ENCODE measurements at places on chromosomes 7 and 10.

DNA sequence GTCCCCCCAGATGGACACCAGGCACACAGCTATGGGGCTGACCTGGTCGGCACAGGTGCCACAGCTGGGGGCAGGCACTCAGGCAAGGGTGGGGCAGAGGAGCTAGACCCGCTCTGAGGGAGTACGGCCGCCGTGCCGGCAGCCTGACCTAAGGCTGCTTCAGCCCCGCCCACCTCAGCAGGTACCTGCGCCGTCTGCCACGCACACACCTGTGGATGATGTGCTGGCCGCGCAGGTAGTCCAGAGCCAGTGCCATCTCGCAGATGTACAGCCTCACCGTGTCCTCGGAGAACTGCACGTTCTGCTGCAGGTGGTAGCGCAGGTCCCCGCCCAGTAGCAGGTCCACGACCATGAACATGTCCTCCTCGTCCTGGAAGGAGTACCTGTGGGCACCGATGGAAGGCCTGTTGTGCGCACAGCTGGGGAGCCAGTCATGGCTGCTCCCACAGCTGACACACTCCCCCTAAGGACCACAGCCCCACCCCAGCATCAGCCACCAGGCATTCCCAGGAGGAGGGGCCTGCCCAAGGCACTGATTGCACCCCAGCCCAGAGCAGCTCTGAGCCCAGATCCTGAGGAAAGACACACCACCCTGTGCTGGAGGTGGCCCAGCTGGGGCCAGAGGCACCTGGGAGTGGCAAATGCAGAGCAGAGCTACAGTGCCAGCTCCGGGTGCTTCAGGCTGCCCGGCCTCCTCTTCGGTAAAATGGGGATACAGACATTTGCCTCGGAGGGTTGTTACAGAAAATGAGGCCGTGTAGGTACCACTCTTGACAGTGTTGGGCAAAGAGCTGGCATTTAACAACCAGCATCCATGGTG, 40.0 kb downstream of the DPYSL4 start:
- DNase-seq: no peak

DNA sequence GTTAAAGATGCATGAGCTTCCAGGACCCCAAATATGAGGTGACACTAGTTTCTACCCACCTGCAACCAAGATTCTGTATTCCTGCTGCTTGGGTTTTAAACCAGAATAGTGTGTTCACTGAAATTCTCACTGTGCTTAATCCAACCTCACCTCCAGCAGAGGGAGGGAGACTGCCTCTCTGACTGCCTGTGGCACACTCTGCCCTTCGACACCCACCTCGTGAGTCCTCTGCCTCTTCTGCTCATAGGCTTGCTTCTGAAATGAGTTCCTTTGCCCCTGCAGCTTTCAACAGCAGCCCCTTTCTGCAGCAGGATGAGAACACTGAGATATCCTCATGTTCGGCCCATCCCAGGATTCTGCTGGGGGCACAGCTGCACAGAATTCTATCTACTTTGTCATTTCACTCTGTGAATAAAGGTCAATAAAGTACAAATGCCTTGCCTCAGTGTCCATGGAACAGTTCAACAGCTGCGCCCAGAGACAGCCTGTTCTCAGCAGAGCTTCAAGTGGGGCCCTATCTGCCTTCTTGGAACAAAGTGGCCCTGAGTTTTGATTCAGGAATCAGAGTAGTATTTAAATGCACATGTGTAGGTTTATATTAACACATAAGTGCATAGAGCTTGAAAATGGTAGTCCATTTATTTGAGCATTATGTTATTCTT, 632.5 kb downstream of the TNS3 start:
- DNase-seq: no peak

DNA sequence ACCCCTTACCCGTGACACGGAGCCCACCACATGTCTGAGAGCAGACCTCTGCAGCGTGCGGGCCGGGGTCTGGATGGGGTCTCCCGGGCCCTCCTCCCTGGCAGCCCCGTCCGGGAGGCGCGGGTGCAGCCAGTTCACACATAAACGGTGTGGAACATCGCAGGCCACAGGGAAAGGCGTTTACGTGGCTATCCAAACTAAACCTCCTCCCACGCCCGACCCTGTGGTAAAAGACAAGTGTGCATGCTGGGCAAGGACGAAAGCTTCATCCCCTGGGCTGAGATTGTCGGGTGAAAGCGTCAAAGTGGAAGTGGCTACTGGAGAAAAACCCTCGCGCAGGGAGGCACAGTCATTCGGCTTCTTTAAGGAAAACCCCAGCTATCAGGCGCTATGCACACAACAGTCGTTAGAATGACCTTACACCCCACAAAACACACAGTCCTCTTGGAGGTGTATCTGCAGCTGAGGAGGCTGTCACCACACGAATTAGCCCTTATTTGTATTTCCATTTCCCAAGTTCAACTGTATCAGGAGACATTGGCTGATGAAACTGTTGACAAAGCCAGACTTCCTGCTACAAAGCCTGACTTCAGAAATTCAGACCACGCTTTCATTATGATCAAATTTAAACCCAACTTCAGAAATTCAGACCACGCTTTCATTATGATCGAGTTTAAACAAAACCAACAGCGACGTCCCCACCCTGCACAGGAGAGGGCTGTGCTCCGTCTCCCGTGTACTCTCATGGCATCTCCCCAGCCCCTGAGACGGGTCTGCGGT, 15.3 kb downstream of the GPER1 start:
- DNase-seq: no peak

DNA sequence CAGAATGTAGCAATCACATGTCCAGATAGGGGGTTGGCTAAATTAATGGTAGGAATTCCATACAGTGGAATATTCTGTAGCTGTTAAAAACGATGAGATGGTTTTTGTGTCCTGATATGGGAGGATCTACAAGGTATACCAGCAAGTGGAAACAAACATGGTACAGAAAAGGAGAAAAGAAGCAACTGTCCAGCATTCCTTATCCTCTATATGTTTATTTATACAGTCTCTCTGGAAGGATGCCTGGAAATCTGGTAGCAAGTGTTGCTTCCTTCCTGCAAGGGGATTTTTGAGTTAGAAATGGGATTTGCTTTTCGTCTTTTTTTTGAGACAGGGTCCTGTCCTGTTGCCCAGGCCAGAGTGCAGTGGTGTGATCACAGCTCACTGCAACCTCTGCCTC, 19.3 kb downstream of the IL15RA start:
- DNase-seq: no peak

GRCh38 chr7:106199813-106200364, 84.9 kb downstream of the NAMPT start:
- no peak for DNase-seq

- no peak for DNase-seq
Observed at GRCh38 chr7:155284496-155285274, 13.0 kb upstream of the INSIG1 start.

GRCh38 chr10:73167783-73168464, at the start of the genes ECD and FAM149B1:
ECD (minus strand) TSS chr10:73168008; CDS start chr10:73163937, 4,071 bp downstream.
FAM149B1 (plus strand) TSS chr10:73168119; CDS start chr10:73168340, 221 bp downstream.
- peak; percentile 92 for DNase-seq

- DNase-seq: no peak
Observed at GRCh38 chr7:155739538-155740143, 72.6 kb downstream of the SHH start.

DNA sequence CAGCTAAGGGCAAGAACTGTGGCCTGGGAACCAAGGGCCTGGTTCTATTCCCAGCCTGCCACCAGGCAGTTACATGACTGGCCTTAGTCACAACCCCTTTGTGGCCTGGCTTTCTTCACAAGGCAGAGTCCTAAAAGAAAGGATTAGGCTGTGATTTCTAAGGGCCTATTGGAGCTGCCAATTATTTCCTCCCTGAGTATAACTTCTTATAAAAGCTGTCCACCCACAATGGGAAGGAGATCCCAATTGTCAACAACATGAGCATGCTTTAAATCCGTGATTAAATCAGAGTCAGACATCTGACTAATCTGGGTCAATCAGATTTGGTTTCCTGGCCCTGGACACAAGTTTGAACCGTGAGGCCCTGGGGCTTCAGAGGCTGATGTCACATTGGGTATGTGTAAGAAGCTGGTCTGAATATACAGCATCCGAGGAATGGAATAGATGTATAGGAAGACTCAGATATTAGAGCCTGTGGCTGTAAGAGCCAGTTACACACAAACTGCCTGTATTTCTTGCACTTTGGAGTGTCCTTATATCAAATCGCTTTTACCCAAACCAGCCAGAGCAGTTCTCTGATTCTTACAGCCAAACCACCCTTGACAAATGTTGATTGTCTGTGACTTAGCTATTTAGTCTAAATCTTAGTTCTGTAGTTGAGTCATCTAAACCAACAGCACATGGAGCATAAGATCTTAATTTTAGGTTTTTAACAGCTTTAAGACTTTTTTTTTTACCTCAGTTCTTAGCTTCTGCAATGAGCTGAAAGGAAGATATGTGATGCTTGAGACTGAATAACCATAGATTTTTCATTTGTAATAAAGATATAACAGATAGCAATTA, 61.3 kb downstream of the ABCB4 start:
- no peak for DNase-seq

DNA sequence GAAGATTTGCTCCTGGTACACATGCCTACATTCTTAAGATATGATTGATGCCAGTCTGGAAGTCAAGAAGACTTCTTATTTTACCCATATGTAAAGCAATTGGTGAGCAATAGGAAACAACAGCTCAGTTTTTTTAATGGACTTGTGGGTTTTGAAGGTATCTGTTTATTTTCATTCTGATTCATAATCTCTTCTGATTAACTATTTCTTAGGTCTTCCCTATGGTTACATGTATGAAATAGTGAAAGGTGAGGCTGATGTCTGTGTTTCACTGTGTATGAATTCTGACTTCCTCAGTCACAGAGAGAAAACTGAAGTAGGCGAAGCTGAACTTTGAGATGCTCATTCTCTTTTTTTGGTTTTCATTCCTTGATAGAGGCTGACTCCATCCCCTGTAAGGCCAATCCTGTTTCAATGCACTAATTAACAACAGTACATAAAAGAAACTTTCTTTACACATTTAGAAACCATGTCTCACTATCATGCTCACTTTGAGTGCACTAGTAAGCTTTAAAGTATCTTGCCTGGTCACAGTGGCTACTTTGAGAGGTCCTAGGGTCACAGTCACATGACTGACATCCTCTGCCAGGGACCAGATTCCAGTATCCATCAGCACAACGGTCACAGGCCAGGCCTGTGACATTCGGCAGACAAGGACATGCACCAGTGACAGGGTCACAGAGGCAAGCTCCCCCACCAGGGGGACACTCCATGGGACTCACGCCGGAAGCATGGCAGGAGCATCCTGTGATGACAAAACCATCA, 59.5 kb upstream of the LAMB1 start:
- no peak for DNase-seq

DNA sequence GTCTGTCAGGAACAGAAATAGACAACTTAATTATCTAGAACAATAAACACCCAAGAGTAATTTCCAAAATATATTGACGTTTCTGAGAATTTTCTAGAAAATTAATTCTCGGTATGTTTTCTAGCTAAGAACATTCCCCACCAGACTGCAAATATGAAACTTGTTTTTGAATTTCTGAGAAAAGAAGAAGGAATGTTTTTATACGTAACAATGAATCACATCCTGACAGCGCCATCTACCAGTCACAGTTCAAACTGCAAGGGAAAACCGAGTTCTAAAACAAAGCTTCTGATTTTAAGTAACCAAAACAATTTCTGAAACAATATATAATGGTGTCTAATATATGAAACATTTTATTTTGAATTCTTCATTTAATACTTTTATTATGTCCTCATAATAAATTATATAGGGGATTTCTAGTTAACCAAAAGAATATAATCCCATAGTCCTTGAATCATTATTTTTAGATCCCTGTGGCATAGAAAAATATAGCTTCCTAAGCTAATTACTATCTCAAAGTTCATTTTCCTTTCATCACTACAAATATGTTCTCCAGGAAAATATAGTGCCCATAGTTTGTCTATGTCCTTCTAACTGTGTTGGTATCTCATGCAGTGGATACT, 34.5 kb upstream of the MEOX2 start:
- DNase-seq: peak; percentile 3

GRCh38 chr10:123390332-123390731, 236.1 kb downstream of the BUB3 start:
- no peak for DNase-seq

- no peak for DNase-seq
Observed at GRCh38 chr7:84654273-84654672, 459.7 kb upstream of the SEMA3A start.

- DNase-seq: no peak
Observed at GRCh38 chr7:137462074-137462715, 118.7 kb upstream of the PTN start.

DNA sequence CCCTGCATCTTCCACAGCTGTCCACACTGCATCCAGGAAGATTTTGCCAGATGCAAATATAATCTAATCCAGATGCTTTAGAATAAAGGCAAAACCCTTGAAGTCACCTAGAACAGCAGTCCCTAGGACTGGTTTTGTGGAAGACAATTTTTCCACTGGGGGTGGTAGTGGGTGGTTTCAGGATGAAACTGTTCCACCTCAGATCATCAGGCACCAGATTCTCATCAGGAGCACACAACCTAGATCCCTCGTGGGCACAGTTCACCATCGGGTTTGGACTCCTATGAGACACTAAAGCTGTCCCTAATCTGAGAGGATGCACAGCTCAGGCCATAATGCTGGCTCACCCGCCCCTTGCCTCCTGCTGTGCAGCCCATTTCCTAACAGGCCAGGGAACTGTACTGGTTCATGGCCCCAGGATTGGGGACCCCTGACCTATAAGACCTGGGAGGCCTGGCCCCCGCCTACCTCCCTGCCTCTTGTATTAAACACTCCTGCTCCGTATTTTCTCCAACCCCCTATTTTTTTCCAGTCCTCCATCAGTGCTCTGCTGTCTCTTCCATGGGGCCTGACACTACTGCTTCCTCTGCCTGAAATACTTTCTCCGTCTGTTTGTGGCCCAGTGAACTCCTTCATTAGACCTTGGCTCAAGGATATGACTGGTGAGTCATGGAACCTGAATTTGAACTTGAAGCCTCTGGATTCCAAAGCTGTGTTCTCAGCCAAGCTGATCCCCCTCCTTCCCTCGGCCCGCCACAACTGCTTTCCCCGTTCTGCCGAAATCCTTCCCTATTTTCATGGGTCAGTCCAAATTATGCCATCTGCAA, 79.9 kb upstream of the RHEB start:
- no peak for DNase-seq

GRCh38 chr10:119205894-119206602, 1.3 kb upstream of the GRK5 start:
- DNase-seq: no peak

DNA sequence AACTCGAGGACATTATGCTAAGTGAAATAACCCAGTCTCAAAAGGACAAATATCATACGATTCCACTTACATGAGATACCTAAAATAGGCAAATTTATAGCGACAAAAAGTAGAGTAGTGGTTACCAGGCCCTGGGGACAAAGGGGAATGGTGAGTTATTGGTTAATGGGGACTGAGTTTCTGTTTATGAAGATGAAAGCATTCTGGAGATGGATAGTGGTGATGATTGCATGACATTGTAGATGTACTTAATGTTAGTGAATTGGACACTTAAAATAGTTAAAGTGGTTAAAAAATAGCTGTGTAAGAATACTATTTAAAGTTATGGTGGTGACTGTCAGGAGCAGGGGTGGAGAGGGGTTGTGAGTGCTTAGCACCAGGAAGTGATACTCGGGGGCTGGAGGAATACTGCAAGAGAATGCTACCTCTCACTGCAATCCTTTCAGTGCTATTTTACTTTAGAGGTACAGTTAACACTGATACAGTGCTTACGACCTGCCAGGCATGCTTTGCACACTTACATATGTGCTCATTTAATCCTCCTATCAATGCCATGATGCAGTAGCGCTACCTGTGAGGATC, 16.7 kb upstream of the TEX36 start:
- DNase-seq: no peak

- no peak for DNase-seq
Observed at GRCh38 chr10:13867822-13868221, 281.1 kb downstream of the PRPF18 start.

GRCh38 chr10:20745556-20746375, 151.3 kb downstream of the NEBL start:
- no peak for DNase-seq

- DNase-seq: no peak
Observed at GRCh38 chr7:80379034-80379982, 132.6 kb downstream of the GNAT3 start.
